ENCODE measurements at places on chromosomes 12 and 14. TPM values are rescaled to one million over a fixed set of nuclear protein-coding genes. Genes with fewer than 3 reads are reported as not detected.

TMEM63C gene
- 1.6 TPM for total RNA-seq

TAS2R9 gene
- not detected for total RNA-seq

GPRC5D gene
- not detected for total RNA-seq

USP44 gene
- total RNA-seq, result 8.7 TPM

PRH1 gene
- 14.6 TPM for total RNA-seq

MYO1H gene
- total RNA-seq, result not detected

GRCh38 chr12:21949036-21949435, 7.8 kb upstream of the ABCC9 start:
- no peak for DNase-seq
- no peaks in the 10 kb centered on the region for H3K4me1 ChIP-seq
- no peak overlapping the region for H3K27ac ChIP-seq
- no peak overlapping the region for H3K4me3 ChIP-seq
- no peaks in the 10 kb centered on the region for H3K27me3 ChIP-seq

DNA sequence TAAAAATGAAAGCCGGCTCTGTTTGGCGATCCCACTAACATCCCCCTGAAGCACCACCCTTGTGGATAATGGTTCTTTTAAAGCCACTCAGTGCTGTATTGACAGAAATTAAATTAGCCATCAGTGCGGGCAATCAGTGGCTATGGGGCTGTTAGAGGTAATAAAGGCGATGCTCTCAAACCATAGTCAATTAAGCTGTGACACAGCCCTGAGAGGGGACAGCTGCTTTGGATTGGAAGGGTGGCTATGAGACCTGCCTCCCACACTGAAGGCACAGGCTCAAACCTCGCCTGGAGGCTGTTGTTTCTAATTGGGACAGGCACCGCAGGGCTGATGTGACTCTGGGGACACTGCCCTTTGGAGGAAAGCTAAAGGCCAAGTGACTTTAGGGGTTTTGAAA, 562.2 kb downstream of the VRK1 start:
- H3K4me3 ChIP-seq, result no peak overlapping the region
- no peak overlapping the region for H3K27ac ChIP-seq
- no peaks in the 10 kb centered on the region for H3K4me1 ChIP-seq
- no peaks in the 10 kb centered on the region for H3K36me3 ChIP-seq

DNA sequence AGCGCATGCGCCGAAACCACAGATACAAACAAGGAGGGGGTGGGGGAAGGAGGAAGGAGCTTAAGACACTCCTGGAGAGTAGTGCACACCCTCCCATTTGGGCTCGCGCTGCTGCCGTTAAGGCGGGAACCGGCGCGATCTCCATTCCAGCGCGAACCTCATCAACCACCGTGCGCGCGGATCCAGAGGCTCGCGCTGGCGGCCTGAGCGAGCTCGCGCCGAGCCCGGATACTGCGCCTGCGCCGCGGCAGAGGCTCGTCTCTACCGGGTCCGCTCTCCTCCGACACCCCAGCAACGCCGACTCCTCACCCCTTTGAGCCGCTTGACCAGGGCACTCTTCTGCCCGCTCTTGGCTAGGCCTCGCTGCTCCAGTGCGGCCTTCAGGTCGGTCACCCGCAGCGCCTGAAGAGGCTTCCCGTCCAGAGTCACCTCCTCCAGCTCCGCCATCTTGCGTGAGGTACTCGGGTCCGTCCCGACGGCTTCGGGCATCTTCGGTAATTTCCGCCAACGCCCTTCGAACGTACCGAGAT, at the start of gene ACIN1:
ACIN1 (minus strand) TSS at position 471 of the 530 bp plus-strand sequence; CDS start at position 447, 24 bp downstream.
- peak; percentile 94 for DNase-seq
- no peaks in the 10 kb centered on the region for H3K27me3 ChIP-seq
- H3K4me3 ChIP-seq, result peak within 1 kb of the TSS; percentile 94
- H3K4me1 ChIP-seq, result peaks cover 3% of the 10 kb centered on the region
- peaks cover 68% of the 10 kb centered on the region for H3K36me3 ChIP-seq

GRCh38 chr12:124175704-124176103, 119.2 kb upstream of the RFLNA start:
- H3K36me3 ChIP-seq, result no peaks in the 10 kb centered on the region
- H3K27ac ChIP-seq, result no peak overlapping the region
- no peaks in the 10 kb centered on the region for H3K27me3 ChIP-seq
- no peak for DNase-seq
- H3K4me3 ChIP-seq, result no peak overlapping the region

GRCh38 chr14:99155173-99156089, 116.6 kb downstream of the BCL11B start:
- DNase-seq, result peak; percentile 2

- H3K36me3 ChIP-seq, result peaks cover 58% of the 10 kb centered on the region
- H3K27me3 ChIP-seq, result no peaks in the 10 kb centered on the region
- no peaks in the 10 kb centered on the region for H3K4me1 ChIP-seq
- DNase-seq, result no peak
- H3K4me3 ChIP-seq, result no peak overlapping the region
These were observed 10.9 kb downstream of the DCP1B start for GRCh38 chr12:1993341-1993740.

DNA sequence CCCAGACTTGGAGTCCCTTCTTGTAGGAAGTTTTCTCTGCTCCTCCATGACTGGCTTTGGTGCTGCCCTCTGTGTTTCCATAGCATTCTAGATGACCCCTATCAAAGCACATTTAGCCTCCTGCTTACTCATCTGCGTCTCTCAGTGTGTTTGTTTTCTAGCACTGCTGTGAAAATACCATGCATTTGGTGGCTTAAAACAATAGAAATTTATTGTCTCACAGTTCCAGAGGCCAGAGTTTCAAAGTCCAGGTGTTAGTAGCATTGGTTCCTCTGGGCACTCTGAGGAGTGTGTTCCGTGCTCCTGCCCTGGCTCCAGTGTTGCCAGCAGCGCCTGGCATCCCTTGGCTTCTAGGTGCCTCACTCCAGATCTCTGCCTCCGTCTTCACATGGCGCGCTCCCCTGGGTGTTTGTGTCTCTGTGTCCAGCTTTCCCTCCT, 86.1 kb downstream of the CACNA1C start:
- no peak overlapping the region for H3K27ac ChIP-seq
- no peak overlapping the region for H3K4me3 ChIP-seq
- H3K36me3 ChIP-seq, result no peaks in the 10 kb centered on the region
- no peaks in the 10 kb centered on the region for H3K27me3 ChIP-seq

DNA sequence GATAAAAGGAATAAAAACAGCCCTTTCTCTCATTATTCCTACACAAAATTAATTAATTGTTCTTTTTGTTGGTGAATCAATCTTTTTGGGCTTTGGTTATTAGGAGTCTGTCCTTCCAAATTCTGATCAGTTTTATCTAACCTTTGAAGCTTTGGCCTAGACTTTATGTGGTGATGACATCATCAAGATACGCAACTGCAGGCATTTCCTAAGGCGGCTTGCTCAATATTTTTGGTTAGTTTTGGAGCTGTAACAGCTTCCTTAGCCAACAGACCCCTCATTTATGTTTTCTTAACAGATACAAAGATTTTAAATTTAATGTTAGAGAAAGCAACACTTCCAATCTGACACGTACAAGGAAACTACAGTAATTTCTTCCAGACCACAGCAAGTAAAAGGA, 87.8 kb upstream of the PDE3A start:
- H3K36me3 ChIP-seq, result no peaks in the 10 kb centered on the region
- no peaks in the 10 kb centered on the region for H3K4me1 ChIP-seq
- no peaks in the 10 kb centered on the region for H3K27me3 ChIP-seq
- no peak overlapping the region for H3K4me3 ChIP-seq
- DNase-seq, result no peak

- H3K4me3 ChIP-seq, result no peak overlapping the region
- no peaks in the 10 kb centered on the region for H3K4me1 ChIP-seq
- no peak overlapping the region for H3K27ac ChIP-seq
- peaks cover 18% of the 10 kb centered on the region for H3K36me3 ChIP-seq
- H3K27me3 ChIP-seq, result no peaks in the 10 kb centered on the region
These were observed 53.3 kb downstream of the BMAL2 start for GRCh38 chr12:27385766-27386564.

DNA sequence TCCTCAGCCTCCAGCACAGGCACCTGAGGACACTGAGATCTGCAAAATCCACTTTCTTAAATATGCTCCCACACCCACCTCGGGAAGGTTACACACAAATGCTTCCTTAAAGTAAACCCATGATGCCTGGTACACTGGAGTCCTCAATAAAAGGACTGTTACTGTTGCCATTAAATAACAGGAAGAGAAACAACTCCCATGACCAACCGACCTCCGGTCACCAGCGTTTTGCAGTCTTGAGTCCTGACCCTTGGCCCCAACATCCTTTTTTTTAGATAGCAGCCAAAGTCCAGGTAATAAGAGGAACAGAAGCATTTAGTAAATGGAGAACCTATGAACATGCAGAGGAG, 42.4 kb downstream of the ITPK1 start:
- H3K27ac ChIP-seq, result no peak overlapping the region
- H3K4me3 ChIP-seq, result no peak overlapping the region
- no peaks in the 10 kb centered on the region for H3K27me3 ChIP-seq
- H3K36me3 ChIP-seq, result no peaks in the 10 kb centered on the region

DNA sequence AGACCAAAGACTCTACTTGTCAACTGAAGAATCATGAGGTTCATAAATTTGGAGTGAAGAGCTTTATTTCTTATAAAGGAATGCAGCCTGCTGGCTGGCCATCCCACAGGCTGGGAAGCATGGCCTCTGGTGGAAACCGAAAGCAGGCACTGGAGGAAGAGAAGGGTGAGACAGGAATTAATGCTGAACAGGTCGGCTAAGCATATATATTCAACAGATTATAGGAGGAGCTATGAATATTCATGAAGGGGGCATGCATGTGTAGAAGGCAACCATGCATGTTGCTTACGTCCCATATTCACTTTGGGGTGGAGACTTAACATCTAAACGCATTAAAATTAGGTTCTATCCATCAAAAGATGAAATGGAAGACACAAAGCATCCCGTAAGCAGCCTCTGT, 20.6 kb upstream of the RGS6 start:
- DNase-seq, result no peak
- no peaks in the 10 kb centered on the region for H3K36me3 ChIP-seq
- no peak overlapping the region for H3K4me3 ChIP-seq
- H3K27me3 ChIP-seq, result peaks cover 5% of the 10 kb centered on the region

DNA sequence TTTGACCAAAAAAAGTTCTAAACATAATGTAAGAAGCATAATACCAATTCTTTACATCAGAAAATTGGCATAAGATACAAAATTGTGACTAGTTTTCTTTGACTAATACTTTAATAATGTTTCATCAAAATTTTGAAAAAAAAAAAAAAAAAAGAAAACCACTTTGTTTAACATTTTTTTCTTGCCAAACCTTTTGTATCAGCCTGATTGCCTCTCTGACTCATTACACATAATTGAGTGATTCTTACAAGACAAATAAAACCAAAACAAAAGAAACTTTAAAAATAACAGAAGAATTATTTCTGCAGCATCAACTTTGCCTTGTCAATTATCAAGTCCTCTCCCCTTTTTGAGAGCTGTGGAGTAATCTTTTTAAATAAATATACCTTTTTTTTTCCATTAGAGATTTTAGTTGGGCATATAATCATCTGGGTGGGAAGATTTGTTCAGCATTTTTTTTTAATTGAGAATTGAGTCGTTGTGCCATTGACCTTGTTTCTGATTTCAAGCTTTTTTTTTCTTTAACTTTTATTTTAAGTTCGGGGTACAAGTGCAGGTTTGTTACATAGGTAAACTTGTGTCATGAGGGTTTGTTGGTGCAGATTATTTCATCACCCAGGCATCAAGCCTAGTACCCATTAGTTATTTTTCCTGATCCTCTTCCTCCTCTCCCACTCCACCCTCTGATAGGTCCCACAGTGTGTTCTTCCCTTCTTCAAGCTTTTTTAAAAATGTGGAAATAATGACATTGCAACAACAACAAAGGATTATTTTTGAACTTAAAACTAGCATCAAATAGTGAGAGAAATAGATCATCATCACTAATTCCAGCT, 45.8 kb upstream of the HMGA2 start:
- H3K4me3 ChIP-seq, result no peak overlapping the region
- no peaks in the 10 kb centered on the region for H3K36me3 ChIP-seq
- no peaks in the 10 kb centered on the region for H3K27me3 ChIP-seq
- no peak for DNase-seq

DNA sequence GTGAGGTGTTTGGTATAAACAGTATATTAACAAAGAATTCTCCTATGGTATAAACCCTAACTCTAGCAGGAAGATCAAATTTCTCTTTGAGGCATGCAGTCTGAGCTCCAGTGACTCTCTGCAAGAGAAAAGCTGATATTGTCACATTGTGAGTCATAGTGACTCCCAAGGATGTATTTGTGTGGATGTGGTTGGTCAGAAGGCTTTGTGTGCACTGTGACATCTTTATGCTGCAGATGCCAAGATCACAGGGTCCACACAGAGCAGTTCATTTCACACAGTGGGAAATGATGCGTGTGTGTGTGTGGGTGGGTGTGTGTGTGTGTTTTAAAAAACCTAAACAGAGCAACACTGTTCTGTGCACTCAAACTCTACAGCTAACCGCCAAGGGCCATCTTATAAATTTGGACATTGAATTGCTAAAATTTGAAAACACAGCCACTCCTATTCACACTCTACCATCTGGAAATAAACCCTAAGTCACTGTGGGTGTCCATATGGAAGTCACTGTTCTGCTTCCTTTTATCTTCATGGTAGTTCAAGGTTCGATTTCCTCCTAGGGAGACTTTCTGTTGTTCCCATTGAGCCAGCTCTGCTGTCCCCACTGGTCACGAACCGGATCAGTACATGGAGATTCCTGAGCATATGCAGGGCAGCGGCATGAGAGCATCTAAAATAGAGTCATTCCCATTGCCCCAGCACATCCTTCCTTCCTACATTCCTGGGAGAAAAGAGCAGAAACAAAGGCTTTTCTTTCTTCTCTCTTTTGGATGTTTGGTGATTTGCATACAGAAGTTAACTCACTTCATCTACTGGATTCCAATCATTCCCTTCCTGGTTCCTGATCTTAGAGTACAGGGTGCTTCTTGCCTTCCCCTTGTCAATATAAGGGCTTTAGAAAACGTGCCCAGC, 727.6 kb downstream of the DIO2 start:
- H3K36me3 ChIP-seq, result no peaks in the 10 kb centered on the region
- H3K4me1 ChIP-seq, result peaks cover 9% of the 10 kb centered on the region
- H3K4me3 ChIP-seq, result no peak overlapping the region
- no peak overlapping the region for H3K27ac ChIP-seq
- DNase-seq, result peak; percentile 60

DNA sequence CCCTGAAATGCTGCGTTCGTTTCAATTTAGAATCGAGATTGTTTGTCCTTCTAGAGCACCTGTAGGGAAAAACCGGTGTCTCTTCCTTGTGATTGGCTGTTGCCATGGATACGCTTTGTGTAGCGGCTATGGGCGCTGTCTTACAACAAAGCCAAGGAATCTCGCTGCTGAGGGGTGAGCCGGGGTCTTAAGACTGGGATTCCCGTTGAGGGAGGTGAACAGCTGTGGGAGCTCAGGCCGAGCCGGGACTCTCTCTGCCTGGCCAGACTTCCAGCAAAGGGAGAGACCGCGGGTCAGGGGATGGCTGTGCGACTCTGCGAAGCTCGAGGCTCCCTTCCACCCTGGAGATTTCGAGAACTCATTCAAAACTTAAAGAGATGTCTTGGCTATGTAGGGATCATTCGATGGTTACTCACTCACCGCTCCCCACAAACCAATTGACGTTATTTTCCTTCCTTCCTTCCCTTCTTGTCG, at the start of the genes LRRIQ1 and TSPAN19:
LRRIQ1 (plus strand) TSS at position 118 of the 474 bp plus-strand sequence. CDS start 1,826 bp downstream, outside the sequence.
TSPAN19 (minus strand) TSS at position 44 of the 474 bp plus-strand sequence. CDS start 6,331 bp downstream, outside the sequence.
- no peaks in the 10 kb centered on the region for H3K36me3 ChIP-seq
- peak within 1 kb of the TSS; percentile 87 for H3K4me3 ChIP-seq
- DNase-seq, result peak; percentile 97
- peaks cover 22% of the 10 kb centered on the region for H3K27me3 ChIP-seq
- H3K27ac ChIP-seq, result peak within 1 kb of the TSS; percentile 87

Measured in endodermal cell (in vitro differentiated cells).